ENCODE measurements at places on chromosomes 4 and X. TPM values are rescaled to one million over a fixed set of nuclear protein-coding genes. Genes with fewer than 3 reads are reported as not detected.

- DNase-seq: no peak
- no peaks in the 10 kb centered on the region for H3K4me1 ChIP-seq
- no peak overlapping the region for H3K4me3 ChIP-seq
- H3K36me3 ChIP-seq: no peaks in the 10 kb centered on the region
- H3K27me3 ChIP-seq: no peaks in the 10 kb centered on the region
These were observed 4.3 kb downstream of the IL1RAPL1 start for GRCh38 chrX:28591542-28591941.

MAGEA10 gene
- total RNA-seq: 6.1 TPM

- no peaks in the 10 kb centered on the region for H3K36me3 ChIP-seq
- H3K4me1 ChIP-seq: no peaks in the 10 kb centered on the region
- no peak overlapping the region for H3K27ac ChIP-seq
- H3K4me3 ChIP-seq: no peak overlapping the region
- H3K27me3 ChIP-seq: no peaks in the 10 kb centered on the region
- DNase-seq: no peak
These were observed 23.0 kb downstream of the MAP7D3 start for GRCh38 chrX:136227948-136228838.

VCX3B gene
- total RNA-seq: 44.0 TPM

GAB1 gene
- 64.5 TPM for total RNA-seq

- no peak for DNase-seq
- no peak overlapping the region for H3K27ac ChIP-seq
These were observed 442.1 kb downstream of the CENPC start for GRCh38 chr4:67103001-67103747.

PHEX gene
- total RNA-seq: 0.31 TPM

COL4A6 gene
- 2.4 TPM for total RNA-seq

DNA sequence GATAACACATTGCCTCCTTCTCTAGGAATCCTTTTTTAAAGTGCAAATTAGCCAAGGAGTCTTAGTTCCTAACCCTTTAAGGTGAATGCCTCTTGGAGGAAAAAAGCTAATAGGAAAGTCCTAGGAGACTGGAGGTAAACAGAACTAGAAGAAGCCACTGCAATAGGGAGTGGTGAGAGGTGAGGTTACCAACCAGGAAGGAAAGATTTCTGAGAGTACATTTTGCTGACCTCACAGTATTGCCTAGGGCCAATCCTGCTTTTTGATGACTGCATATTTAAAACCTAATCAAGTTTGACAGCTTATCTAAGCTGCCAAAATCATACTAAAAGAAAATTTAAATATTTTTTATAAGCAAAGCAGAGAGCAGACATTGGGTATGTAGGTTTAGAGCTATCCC lies 7.3 kb upstream of the CUL4B start:
- no peaks in the 10 kb centered on the region for H3K36me3 ChIP-seq
- H3K27ac ChIP-seq: no peak overlapping the region
- no peak overlapping the region for H3K4me3 ChIP-seq
- H3K27me3 ChIP-seq: no peaks in the 10 kb centered on the region
- H3K4me1 ChIP-seq: no peaks in the 10 kb centered on the region

- H3K27me3 ChIP-seq: no peaks in the 10 kb centered on the region
- no peak overlapping the region for H3K4me3 ChIP-seq
- no peaks in the 10 kb centered on the region for H3K36me3 ChIP-seq
These were observed 896.5 kb downstream of the PDHA2 start for GRCh38 chr4:96736352-96736889.

DNA sequence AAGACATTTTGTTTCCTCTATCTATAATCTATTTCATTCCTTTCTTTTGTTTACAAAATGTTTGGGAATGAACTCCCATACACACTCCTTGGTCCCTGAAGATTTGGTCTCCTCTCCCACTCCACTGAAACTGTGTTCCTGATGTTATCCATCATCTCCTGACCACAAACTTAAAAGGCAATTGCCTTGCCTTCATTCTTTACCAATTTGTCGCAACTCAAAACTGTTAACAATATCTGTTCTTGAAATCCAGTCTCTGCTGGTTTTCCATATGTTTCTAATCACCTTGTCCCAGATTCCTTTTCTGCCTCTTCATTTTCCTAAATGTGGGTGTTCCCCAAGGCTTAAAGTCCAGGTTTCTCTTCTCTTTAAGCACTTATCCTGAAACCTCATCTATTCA lies 262.2 kb upstream of the TTC29 start:
- no peaks in the 10 kb centered on the region for H3K36me3 ChIP-seq
- no peak overlapping the region for H3K27ac ChIP-seq
- H3K4me1 ChIP-seq: no peaks in the 10 kb centered on the region
- no peak overlapping the region for H3K4me3 ChIP-seq

TSPAN6 gene
- total RNA-seq: 133 TPM

LUZP4 gene
- 9.4 TPM for total RNA-seq

- no peaks in the 10 kb centered on the region for H3K27me3 ChIP-seq
- no peaks in the 10 kb centered on the region for H3K4me1 ChIP-seq
- no peak overlapping the region for H3K27ac ChIP-seq
These were observed 187.1 kb downstream of the BCOR start for GRCh38 chrX:39910651-39911050.

USP51 gene
- total RNA-seq: 13.3 TPM

DNA sequence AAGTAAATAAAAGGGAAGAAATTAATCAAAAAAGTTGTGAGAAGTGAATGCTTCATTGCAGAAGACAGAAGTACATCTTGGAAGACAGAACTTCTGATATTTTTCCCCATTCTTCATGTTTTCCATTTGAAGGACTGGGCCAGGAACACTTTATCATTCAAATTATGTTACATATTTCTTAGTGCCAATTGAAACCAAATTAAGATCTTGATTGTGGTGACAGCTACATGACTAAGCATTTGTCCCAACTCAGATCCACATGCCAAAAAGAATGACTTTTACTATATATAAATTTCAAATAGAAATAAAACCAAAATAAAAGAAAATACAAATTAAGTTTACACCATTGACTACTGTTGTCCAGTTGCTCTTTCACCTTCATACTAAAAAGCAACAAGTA lies 14.0 kb upstream of the FGF5 start:
- H3K4me1 ChIP-seq: no peaks in the 10 kb centered on the region
- H3K4me3 ChIP-seq: no peak overlapping the region
- H3K36me3 ChIP-seq: no peaks in the 10 kb centered on the region

DNA sequence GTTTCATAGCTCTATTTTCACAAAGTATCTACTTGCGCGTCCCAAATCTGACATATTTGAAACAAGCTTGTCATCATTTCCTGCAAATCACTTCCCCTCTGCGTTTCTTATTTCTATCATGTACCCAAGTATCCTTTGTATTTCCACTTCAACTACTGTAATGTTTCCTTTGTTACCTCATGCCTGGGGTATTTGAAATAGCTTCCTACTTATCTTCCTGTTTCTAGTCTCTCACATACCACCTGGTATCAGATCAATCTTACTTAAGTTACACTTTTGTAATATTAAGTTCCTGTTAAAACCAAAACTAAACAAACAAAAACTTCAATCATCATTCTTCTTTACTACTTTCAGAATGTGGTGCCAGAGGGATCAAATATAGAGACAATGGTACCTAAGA lies 93.6 kb upstream of the SMAD1 start:
- DNase-seq: no peak
- H3K4me1 ChIP-seq: no peaks in the 10 kb centered on the region
- no peak overlapping the region for H3K4me3 ChIP-seq
- H3K27me3 ChIP-seq: no peaks in the 10 kb centered on the region
- H3K36me3 ChIP-seq: no peaks in the 10 kb centered on the region

MAGEA9 gene
- not detected for total RNA-seq
